ENCODE measurements at places on chromosomes 4 and X.

GRCh38 chr4:80382090-80382832 lies 46.7 kb downstream of the CFAP299 start:
- no peak for DNase-seq

GRCh38 chr4:67659065-67659464 lies 41.9 kb downstream of the UBA6 start:
- no peak for DNase-seq

DNA sequence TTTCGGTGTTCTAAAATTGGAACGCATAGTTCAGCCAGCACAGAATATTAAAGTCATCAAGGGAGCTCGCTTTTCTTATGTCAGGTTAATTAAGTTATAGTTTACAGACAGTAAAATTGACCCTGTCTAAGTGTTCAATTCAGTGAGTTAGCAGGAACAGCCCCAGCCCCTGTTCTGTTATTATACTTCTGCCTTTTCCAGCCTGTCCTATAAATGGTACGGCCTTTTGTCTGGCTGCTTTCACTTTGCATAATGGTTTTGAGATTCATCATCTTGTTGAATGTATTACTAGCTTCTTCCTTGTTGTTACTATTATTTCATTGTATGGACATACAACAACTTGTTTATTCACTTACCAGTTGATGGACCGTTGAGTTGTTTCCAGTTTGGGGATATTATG lies 9.5 kb downstream of the CXCL13 start:
- no peak for DNase-seq

- no peak for DNase-seq
Measured at GRCh38 chrX:15563056-15563455, 37.7 kb downstream of the ACE2 start.

DNA sequence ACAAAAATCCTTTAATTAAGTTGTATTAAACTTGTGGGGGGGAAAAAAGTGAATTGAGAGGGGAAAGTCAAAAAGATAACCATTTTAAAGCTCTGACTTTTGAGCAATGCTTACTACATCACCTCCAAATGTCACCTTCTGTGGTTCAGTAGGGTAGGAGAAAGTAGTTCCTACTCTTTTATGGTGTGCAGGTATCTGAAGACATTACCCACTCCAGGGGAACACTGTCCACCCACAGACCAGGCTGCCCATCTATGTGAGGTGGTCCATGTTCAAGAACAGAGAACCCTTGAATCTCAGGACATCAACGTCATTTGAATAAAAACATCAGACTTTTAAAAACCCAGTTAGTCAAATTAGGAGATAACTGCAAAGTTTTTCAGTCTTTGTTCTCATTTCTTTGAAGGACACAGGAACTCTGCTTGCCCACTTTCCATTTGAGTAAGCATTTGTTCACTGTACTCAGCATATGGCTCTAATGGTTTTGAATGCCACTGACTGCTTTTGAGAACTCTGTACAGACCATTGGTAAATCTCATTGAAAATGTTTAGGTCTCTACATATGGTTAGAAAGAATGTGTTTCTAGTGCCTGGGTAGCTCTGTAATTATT lies 18.4 kb downstream of the NMU start:
- DNase-seq = no peak

- DNase-seq = no peak
Measured at GRCh38 chr4:137390707-137391106, 141.6 kb downstream of the PCDH18 start.

DNA sequence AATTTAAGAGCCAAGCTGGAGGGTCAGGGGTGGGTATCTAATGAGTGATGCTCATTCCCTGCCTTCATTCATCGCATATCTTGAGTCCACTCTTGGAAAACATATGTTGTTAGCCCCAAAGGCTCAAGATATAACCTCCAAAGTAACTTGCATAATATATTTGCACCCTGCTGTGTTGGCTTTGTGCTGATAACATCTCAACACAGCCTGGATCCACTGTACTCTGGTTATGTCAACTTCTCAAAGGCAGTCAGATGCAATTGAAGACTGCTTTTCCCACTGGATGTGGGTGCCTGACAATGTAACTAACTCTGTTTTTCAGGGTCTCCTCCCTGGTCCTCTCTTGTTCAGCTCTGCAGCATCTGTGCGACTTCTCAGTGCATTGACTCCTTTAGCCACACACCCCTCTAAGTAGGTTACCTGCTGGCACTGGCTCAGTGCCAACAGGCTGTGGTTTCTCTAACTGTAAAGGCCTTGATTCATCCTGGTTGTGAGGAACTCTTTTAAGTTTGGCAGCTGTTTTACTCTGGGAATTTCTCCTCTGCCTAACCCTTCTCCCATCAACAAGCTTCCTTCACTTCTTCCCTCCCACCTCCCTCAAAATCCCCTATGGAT lies 28.1 kb downstream of the SLC16A2 start:
- DNase-seq = no peak

GRCh38 chr4:111639876-111640275 lies 505.4 kb upstream of the FAM241A start:
- DNase-seq = no peak

DNA sequence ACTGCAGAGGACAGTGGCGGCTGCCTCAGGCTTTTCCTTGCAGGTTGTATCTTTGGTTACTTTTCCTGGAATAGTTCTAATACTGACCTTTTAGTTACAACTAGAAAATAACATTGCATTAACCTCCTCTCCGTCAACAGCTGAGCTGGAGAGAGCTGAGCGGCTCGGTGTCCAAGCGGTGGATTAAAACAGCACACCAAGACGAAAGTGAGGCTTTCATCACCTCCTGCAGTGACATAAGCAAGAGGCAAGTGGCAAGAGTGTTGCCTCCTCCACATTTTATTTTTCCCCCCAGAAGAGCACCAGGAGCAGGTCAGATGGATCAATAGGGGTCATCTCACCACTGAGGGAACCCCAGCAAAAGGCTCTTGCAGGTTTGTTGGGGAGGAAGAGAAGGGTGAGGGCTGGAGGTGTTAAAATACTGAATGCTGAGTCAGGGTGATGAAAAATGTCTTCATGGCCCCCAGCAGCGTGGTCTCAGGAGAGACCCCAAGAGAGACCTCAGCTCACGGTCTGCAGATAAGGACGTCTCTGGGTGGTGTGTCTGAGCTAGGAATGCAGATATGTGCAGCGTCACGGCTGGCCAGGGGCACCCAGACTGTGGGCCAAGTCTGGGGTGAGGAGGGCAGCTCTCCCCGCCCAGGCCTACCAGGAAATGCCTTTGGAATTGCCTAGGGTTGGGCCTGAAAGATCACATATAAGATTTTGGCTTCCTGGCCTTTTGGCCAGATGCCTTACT lies 50.3 kb downstream of the CASP3 start:
- no peak for DNase-seq

GRCh38 chrX:33086886-33087285 lies 124.5 kb downstream of the DMD start:
- no peak for DNase-seq

GRCh38 chr4:3176367-3177229 lies 72.4 kb upstream of the MSANTD1 start:
- no peak for DNase-seq

- DNase-seq = no peak
Measured at GRCh38 chr4:145203410-145203809, 23.0 kb upstream of the OTUD4 start.

GRCh38 chr4:144355811-144356757 lies 215.6 kb upstream of the GYPA start:
- peak; percentile 44 for DNase-seq

GRCh38 chr4:162972661-162973330 lies 193.9 kb downstream of the NAF1 start:
- DNase-seq = no peak

DNA sequence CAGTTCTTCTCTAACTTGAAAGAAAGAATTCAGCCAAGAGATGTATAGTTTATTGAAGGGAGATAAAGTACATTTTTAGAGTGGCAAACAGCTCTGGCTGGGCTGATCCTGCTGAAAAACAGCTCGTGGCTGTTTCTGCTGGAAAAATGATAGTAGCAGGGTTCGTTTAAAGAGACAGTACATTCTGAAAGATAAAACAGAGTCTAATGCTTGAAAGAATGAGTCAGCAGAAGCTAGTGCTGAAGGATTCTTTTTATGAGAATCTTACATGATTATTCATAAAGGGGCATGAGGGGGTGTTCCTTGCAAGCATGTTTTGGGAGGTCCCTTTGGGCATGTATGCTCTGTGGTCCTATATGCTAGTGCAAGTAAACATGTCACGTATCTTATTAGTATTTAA lies 790.0 kb downstream of the PCDH18 start:
- no peak for DNase-seq

GRCh38 chr4:52098618-52099017 lies 47.5 kb downstream of the SPATA18 start:
- no peak for DNase-seq

- no peak for DNase-seq
Measured at GRCh38 chr4:22315628-22316027, 200.2 kb downstream of the ADGRA3 start.

DNA sequence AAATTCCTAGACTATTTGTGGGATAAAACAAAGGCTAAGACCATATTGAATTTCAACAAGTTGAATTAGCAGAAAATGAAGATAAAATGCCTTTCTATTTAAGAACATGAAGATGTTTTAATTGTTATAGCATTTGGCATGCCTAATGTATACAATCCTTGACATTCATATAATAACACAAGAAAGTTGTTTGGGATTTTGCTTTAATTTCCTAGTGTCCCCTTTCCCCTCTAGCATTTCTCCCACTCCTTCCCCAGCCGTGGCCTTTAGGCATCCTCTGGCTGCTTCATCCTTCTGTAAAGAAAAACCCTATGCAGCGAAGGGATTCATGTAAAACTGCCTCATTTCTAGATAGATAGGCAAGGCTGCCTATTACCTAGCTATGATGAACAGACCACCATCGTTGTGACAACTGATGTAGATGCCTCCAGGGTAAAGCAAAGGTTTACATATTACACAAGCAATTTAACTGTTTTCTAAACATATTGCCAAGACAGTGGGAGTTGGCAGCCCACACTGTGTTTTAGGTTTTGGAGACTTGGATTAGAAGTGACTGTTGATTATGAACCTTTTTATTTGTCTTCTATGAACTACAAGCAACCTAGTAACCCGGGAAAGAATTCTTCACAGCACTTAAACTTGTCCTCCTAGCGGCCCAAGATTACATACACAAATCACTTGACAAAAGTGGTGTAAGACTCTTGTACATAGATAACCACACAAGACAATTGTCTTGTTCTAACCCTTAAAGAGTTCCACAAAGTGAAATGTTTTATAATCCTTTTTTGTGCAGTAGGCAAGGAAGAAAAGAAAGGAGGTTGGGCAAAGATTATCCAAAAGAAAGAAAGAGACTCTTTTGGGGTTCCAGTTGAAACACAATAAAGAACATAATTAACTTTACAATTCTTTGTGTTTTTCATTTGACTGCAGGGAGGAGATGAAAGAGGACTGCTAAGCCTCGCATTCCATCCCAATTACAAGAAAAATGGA lies 59.9 kb downstream of the HHIP start:
- DNase-seq = no peak

- DNase-seq = no peak
Measured at GRCh38 chrX:1380672-1381233, 11.2 kb downstream of the SLC25A6 start.

- DNase-seq = no peak
Measured at GRCh38 chr4:120472447-120473131, 405.9 kb upstream of the MAD2L1 start.

- DNase-seq = no peak
Measured at GRCh38 chrX:45001048-45001447, 128.1 kb downstream of the KDM6A start.

DNA sequence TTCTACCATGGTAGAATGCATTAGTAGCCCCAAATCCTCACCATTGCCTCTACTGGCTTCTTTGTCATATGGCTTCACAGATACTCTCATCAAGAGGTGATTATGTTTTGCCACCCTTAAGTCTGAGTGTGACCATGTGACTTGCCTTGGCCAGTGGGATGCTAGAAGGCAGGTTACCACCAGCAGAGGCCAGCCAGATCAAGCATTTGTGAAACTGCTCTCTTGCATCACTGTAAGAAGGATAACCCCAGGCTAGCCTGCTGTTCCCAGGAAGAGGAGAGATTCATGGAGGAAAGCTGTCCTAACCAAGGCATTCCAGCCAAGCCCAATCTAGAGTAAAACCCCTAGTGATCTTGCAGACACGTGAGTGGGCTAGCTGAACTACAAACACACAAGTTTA lies 46.8 kb downstream of the USP46 start:
- DNase-seq = no peak

GRCh38 chr4:155032521-155033229 lies 175.8 kb upstream of the NPY2R start:
- no peak for DNase-seq

DNA sequence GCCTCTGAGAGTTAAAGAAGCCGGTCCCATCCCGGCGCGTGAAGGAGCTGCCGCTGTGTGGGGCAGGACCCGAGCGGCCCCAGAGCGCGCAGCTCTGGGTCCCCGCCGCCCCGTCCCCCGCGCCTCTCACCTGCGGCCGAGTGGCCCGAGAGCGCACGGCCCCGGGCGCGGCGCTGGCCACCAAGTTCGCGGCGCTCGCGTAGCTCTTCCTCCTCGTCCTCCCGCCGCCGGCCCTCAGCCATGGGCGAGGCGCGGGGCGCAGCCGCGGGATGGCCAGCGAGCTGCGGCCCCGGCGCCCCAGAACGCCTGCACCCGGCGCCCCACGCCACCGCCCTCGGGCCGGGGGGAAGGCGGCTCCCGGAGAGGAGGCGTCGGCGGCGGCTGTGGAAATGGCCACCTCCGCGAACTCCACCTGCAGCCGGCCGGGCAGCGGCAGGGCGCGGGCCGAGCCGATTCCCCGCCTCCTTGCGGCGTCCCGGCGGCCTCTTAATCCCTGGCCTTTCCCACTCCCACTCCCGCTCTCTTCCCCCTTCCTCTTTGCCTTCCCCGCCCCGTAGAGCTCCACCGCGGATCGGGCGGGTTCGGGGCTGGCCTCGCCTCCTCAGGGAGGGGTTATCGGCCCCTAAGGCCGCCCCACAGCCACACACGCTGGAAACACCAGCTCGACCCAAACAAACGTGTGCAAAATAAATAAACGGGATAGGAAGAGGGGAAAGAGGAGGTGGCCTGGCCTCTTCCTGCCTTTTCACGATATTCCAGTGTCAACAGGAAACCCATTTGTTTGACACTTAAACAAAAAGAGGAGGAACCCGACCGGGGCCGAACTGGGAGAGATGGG lies at the start of gene SH3D19:
Gene SH3D19 (minus strand): TSS at position 495 of the 838 bp plus-strand sequence. CDS start 253 bp downstream, at position 242.
- DNase-seq = peak; percentile 6

DNA sequence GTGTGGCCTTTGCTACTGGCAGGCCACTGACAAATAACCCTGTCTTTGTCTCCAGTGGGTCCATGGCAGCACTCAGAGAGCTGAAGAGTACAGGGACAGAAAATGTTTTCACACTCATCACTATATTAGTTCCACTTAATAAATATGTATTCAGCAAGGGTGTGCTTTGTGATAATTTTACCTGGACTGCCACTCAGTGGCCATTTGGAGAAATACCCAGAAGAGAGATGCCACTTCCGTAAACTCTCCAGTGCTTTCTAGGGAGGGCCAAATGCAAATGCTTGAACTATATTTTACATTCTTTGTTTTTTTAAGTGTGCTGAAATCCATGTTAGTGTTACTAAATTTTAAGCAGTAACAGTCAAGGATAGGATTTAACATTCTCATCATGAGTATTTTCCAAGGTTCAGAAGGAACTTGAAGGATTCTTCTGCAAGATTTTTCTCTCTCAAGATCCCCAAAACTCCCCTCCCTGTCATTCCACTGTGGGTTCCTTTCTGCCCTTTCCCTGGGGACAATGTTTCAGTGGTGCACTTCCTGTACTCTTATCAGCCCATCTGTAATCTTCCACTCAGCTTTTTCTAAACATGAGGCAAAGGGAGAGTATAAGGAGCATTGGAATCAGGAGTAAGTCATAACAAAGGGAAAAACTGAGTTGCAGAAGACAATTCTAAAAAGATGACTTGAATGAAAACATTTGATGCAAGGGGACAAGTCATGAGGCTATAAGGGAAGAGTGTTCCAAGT lies 46.0 kb downstream of the TFDP3 start:
- DNase-seq = no peak

Data from hematopoietic multipotent progenitor cell (in vitro differentiated cells).